ENCODE measurements at places on chromosomes 5 and 9. TPM values are rescaled to one million over a fixed set of nuclear protein-coding genes. Genes with fewer than 3 reads are reported as not detected.

Gene PROP1
- not detected for total RNA-seq

Gene PCDHB2
- 0.17 TPM for total RNA-seq

Gene FGF1
- 4.7 TPM for total RNA-seq

Gene CTSV
- 9.6 TPM for total RNA-seq

Gene ECM2
- total RNA-seq = not detected

Gene TXNDC8
- total RNA-seq = not detected

Gene PCDHGA6
- 0.36 TPM for total RNA-seq

Gene BARX1
- not detected for total RNA-seq

Gene NUTM2G
- not detected for total RNA-seq

Gene TTLL11
- total RNA-seq = 0.75 TPM

Gene ANKRD34B
- 1.2 TPM for total RNA-seq

Gene DPP7
- 125 TPM for total RNA-seq

Gene GLDC
- 68.8 TPM for total RNA-seq

Gene GPR21
- not detected for total RNA-seq

All from epithelial cell of proximal tubule (primary cell).